Natural killer cell treated with Interleukin-12 subunit alpha and Interleukin-12 subunit beta and Interleukin-15 and Interleukin-18, amount 100 ng/mL, for 72 hours (primary cell): ENCODE measurements at places on chromosomes 2 and 18.

GRCh38 chr2:158805936-158806335 is 10.8 kb downstream of the DAPL1 start:
- no peaks in the 10 kb centered on the region for H3K4me1 ChIP-seq
- no peak for DNase-seq
- H3K36me3 ChIP-seq = no peaks in the 10 kb centered on the region
- peaks cover 7% of the 10 kb centered on the region for H3K27me3 ChIP-seq
- H3K4me3 ChIP-seq = no peak overlapping the region

DNA sequence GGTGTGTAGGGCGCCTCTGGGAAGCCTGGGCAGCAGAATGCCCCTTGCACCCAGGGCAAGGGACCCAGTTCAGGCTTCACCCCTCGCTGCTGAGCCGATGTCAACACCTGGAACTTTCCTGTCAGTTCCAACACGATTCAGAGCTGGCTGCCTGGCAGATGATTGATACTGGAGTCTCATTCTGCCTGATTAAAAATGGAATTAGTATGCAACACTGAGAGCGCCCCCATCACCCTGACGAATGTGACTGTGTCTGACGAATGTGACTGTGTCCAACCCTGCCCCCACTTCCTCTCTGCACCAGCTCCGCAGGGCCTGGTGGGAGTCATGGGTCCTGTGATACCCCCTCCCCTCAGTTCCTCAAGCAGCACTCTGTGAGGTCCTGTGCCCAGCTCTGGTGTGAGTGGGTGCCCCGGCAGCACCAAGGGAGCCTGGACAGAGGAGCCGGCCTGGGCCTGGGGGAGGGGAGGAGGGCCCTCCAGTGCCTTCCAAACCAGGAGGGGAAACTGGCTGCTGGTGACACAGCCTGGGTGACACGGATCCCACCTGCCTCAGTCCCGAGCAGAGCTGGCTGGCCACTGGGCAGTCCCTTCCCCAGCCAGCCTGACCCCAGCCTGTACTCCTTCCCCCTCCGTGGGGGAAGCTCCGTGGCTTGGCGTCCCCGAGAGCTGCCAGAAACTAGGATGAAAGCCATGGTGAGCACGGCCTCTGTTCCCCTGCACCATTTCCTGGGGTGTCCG is 41.4 kb upstream of the ALPP start:
- H3K4me3 ChIP-seq = no peak overlapping the region
- no peaks in the 10 kb centered on the region for H3K27me3 ChIP-seq
- no peak overlapping the region for H3K27ac ChIP-seq

GRCh38 chr2:225468131-225468530 is 68.6 kb downstream of the NYAP2 start:
- H3K27ac ChIP-seq = no peak overlapping the region
- no peaks in the 10 kb centered on the region for H3K27me3 ChIP-seq
- H3K4me1 ChIP-seq = peaks cover 20% of the 10 kb centered on the region
- no peaks in the 10 kb centered on the region for H3K36me3 ChIP-seq
- DNase-seq = no peak

- H3K36me3 ChIP-seq = no peaks in the 10 kb centered on the region
- H3K4me1 ChIP-seq = no peaks in the 10 kb centered on the region
- H3K27ac ChIP-seq = no peak overlapping the region
- H3K4me3 ChIP-seq = no peak overlapping the region
- DNase-seq = no peak
These were observed 199.0 kb downstream of the LRP1B start for GRCh38 chr2:141931797-141932196.

GRCh38 chr18:48129621-48130082 is 199.2 kb upstream of the SMAD2 start:
- H3K36me3 ChIP-seq = no peaks in the 10 kb centered on the region
- H3K27ac ChIP-seq = no peak overlapping the region
- peaks cover 27% of the 10 kb centered on the region for H3K27me3 ChIP-seq
- no peak overlapping the region for H3K4me3 ChIP-seq

DNA sequence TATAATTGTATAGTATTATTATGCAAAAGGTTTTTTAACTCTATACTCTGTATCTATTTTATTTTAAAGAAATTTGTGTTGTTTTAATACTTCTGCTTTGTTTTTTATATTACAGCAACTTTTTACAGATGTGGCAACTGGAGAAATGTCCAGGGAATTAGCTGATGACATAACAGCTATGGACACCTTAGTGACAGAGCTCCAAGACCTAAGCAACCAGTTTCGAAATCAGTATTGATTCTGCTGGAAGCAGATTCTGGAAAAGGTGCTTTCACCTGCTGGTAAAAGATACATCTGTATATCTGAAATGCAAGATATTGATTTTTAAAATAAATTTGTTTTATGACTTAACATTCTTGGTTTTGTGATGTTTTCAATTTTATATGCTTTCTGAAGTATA is 126.1 kb upstream of the LTBP1 start:
- DNase-seq = no peak
- no peak overlapping the region for H3K4me3 ChIP-seq
- H3K36me3 ChIP-seq = no peaks in the 10 kb centered on the region
- no peaks in the 10 kb centered on the region for H3K4me1 ChIP-seq

- H3K27ac ChIP-seq = no peak overlapping the region
- H3K4me1 ChIP-seq = peaks cover 4% of the 10 kb centered on the region
- no peak for DNase-seq
These were observed 117.4 kb downstream of the RHBDD1 start for GRCh38 chr2:226953206-226953605.

DNA sequence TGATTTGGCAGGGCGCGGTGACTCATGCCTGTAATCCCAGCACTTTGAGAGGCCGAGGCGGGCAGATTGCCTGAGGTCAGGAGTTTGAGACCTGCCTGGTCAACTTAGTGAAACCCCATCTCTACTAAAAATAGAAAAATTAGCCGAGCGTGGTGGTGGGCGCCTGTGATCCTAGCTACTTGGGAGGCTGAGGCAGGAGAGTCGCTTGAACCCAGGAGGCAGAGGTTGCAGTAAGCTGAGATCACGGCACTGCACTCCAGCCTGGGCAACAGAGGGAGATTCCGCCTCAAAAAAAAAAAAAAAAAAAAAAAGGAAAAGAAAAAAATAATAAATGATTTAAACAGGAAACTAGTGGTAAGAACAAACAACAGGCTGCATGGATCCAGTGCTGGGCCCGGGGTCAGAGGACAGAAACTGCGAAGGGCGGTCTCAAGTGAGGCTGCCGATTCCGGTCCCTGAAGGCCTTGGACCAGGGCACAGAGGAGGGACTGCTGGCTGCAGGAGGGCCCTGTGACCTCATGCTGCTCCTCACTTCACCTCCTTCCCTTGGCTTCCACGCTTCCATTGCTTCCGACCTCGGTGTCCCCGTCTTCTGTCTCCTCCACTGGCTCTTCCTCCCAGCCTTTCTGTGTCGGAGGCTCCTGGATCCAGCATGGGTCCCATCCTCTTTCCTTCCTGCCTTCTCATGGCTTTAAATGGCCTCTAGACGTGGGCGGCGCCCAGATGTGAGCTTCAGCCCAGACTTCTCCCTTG is 2.1 kb upstream of the GRHL1 start:
- no peak for DNase-seq
- peaks cover 13% of the 10 kb centered on the region for H3K4me1 ChIP-seq
- H3K27me3 ChIP-seq = peaks cover 38% of the 10 kb centered on the region
- H3K4me3 ChIP-seq = peak overlapping the region; percentile 81
- H3K27ac ChIP-seq = no peak overlapping the region
- H3K36me3 ChIP-seq = no peaks in the 10 kb centered on the region
